Esophagus mucosa (tissue), 1 donor: ENCODE measurements at places on chromosomes 2 and 18.

DNA sequence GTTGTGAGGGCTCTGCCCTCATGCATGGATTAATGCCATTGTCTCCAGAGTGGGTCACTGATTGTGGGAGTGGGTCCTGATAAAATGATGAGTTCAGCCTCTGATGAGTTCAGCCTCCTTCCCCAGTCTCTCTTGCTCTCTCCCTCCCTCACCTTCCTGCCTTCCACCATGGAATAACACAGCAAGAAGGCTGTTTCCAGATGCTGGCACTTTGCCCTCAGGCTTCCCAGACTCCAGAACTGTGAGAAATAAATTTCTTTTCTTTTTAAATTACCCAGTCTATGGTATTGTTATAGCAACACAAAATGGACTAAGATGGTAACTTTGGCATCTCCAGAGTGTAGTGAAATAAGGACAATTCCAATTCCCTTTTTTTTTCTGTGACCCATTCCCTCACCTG is 47.1 kb upstream of the MAP4K3 start:
- no peak for ATAC-seq

DNA sequence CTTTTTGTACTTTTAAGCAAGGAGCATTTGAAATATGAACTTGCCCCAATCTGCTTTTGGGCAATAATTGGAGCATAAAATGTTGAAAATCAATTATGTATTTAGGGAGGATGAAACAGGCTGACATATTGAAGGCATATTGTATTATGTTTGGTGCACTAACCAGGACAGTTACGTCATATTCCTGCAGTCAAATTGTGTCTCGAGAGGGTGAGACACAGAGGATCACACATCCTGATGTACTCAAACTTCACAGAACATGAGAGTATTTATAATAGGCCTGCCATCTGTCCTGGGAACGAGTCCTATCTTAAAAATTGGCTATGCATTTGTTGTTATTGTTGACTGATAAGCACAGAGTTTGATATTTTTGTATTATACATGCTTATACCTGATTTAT is 44.7 kb downstream of the TANC1 start:
- no peak for ATAC-seq

DNA sequence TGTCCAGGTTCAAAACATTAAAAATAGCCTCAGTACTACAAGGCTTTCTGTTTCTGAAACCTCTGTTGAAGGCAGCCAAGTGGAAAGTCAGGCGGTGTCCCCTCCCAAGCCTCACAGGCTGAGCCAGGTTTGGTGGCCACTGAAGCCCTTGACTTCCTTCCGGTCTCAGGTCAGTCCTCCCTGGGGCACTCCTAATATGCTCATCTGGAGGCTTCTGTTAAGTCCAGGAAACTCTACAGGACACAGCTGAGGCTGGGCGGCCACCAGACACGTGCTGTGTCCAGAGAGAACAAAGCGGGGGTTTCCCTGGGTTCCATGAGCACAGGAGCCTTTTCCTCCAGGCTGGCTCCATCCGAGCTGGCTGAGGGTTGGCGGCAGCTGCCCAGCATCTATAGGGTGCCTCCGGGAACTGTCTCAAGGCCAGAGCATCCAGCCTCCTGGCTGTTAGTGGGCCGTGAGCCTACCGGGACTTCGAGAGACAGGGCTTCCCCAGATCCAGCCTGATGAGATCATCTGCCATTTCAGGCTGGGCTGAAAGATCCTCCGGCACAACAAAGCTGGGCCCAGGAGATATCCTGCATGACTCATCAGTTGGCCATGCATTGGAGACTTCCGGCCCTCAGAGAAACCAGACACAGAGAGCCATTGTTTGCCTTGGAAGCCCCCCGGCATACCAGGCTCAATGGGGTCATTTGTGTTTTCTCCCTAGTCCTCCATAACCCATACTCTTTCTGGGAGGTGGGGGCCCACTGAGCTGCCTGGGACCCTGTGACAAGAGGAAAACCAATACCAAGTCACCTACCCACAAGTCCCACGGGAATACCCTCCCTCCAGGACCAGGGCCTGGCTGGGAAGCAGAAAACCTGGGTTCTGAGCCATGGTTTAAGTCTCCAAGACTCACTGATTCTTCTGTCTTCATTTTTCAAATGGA is 71.7 kb downstream of the HS1BP3 start:
- peak; percentile 78 for ATAC-seq

- ATAC-seq: peak; percentile 79
Measured at GRCh38 chr18:8478166-8478967, 130.9 kb upstream of the RAB12 start.

DNA sequence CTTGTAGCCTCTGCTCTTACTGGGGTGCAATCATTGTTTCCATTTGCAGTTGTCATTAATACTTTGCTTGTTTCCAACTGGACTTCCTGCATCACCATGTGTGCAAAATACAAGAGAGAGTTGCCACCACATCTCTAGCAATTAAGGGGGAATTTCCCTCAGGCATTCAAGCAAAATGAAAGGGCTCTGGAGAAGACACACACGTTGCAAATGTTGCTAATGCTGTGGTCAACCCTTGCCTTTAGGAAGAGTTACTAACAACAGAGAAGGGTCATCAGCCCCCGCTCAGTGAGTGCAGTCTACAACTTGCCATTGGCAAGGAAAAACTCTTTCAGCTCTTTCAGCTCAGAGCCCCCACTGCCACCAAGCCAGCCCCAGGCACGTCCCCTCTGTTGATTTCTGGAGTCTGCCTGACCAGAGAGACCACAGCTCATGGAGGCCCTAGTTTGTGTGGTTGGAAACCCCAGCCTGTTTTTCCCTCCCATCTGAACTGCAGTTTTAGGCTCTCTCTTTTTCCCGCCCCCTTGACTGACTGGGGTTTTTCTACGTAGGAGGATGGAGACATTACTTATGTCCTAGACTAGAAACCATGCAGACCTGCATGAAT is 25.9 kb upstream of the GPR45 start:
- no peak for ATAC-seq

GRCh38 chr2:47354013-47354847 is 48.7 kb upstream of the MSH2 start:
- no peak for ATAC-seq

DNA sequence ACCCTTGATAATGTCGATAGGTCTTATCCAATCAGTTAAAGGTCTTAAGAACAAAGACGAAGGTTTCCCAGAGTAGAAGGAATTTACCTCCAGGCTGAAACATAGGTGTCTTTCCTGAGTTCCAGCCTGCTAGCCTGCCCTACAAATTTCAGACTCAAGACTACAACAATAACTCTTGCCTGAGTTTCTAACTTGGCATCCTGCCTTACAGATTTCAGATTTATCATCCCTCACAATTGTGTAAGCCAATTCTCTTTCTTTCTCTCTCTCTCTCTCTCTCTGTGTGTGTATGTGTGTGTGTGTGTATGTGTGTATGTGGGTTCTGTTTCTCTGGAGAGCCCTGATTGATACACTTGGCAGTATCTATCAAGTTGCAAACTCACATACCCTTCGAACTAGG is 37.2 kb upstream of the B4GALT6 start:
- ATAC-seq: no peak

DNA sequence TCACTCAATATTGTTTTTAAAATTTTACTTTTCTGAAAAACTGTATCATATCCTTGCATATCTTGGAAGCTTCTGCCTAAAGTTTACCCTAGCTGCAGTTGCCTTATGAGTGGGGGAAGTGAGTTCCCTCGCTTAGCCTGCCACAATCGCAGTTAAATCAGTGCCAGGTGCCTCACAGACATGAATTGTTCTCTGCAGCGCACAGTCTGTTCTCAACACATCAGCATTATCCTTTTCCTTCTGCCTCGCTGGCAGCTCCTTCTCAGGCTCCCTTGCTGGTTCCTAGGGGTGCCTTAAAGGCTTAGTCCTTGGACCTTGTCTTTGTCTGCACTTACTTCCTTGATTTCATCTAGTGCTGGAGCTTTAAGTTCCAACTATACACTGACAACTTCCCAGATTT is 132.8 kb downstream of the TTC27 start:
- ATAC-seq: no peak

DNA sequence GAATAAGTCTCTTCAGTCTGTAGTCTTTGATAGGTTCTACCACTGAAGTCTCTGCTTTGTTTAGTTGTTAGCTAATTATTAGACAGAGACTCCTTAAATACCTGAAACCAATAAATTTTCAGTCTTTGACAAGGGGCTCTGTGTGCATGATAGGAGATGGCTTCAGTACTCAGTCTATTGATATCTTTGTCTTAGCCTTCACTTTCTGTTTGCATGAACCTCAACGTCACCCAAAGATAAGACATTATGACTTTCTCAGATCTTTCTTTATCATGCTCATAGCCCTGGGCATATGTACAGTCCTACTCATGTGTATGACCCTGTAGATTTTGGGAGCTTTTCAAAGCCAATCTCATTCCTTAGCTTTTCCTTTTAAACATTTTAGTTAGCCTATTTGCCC is 183.5 kb upstream of the GCFC2 start:
- no peak for ATAC-seq
